ENCODE measurements at places on chromosomes 7 and 10.

GRCh38 chr7:44849259-44849884, 1.5 kb upstream of the H2AZ2 start:
- DNase-seq, result no peak

DNA sequence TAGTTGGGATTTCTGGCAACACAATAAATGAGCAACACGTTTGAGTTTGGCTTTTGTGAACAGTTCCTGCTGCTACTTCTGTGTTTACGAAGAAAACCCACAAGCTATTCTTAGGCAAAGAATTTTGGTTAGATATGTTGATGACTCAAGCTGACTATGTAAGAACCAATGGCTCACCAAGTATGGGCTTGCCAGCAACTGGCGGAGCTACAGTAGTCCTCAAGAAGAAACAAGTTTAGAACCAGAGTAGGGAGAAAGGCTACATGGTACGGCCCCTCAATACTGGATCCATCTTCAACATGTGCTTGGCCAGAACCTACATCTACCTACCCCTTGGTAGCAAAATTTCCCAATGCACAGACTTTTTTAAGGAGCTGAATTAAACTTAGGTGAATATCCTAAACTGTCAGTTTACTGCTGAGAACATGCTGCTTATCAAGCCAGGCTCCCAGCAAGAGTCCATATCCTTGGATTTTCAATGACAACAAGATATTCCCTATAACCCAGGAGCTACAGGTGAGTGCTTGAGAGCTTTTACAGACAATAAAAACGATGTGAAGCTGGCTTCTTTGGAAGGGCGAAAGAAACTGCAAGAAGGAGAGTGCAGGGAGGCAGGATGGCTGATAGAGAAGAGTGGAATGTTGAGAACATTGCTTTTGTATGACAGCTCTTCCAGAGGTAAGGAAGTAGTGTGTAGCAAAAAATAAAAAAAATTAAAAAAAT, 74.3 kb upstream of the ASAH2 start:
- no peak for DNase-seq

DNA sequence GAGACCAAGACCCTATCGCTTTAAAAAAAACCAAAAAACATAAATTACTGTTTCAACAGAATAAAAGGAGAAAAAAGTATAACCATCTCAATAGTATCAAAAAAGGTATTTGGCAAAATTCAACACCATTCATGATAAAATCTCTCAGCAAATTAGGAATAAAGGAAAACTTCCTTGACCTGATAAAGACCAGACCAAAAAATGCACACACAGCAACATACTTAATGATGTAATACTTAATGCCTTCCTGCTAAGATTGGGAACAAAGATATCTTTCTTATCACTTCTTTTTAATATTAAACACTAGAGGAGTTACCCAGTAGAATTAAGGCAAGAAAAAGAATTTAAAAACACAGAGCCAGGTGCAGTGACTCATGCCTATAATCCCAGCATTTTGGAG, 79.3 kb downstream of the CNOT4 start:
- DNase-seq, result no peak

DNA sequence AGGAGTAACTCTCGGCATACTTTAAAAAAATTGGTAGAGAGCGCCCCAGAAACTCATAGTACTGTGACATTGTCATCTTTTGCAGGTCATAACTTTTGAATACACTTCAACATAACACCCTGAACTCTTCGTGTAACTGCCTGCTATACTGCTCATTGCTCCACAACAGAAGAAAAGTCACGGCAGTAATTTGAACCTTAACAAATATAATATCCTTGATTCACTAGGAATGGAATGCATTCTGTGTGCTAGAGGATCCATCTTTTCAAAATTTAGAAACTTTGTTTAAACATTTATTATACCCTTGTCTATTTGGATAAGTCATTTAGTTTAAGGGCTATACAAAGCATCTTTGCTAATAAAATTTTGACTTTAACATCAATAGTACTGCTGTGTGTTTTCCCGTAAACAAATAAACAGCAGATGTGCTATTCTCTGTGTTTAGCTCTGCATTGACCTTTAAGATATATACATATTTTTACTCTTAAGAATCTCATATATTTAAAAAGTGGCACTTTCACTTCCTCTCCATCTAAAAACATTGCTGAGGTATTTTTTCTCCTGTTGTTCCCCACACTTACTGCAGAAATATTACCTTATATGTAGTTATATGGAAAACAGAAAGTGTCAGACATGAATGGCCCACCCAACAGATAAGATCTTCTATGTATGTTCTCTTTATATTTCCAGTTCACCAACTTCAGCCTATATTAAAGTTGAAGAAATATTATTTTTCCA, 217.6 kb upstream of the TMEM229A start:
- no peak for DNase-seq

GRCh38 chr10:30386801-30387588, 37.9 kb upstream of the MTPAP start:
- no peak for DNase-seq

DNA sequence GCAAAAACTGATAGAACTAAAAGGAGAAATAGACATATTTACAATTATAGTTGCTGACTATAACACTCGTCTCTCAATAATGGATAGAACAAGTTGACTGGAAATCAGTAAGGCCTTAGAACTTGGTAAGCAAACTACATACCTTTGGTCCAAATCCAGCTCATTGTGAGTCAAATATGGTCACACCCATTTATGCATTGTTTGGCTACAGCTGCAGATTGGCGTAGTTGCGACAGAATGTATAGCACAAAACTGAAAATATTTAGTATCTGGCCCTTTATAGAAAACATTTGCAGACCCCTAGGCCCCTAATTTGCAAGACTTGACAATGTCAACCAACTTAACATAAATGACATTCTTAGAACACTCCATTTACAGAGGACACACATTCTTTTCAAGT, 103.6 kb upstream of the EGR2 start:
- DNase-seq, result no peak

DNA sequence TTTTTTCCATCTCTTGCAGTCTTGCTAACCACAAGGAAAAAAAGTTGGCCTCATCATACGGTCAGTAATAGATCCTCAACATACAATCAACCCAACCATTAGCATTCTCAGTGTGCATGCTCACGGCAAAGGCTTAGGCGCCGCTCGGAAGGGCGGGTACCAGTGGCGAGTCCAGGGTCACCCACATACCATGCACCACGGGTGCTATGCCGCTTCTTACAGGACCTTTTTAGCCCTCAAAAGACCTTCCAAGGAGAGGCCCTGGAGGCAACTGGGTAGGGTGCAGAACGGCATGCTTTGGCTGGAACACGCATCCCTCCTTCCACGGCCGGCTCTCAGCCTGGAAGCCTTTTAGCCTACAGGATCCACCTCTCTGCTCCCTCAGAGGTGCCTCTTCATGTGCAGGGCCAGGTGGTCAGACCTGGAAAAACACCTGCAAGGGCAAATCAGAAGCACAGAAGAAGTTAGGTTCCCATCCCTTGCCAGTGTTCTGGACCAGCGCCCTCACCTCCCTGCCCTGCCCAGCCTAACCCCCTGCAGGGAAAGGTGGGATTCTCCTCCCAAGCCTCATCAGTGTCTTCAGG, 5.8 kb downstream of the KLF6 start:
- no peak for DNase-seq

DNA sequence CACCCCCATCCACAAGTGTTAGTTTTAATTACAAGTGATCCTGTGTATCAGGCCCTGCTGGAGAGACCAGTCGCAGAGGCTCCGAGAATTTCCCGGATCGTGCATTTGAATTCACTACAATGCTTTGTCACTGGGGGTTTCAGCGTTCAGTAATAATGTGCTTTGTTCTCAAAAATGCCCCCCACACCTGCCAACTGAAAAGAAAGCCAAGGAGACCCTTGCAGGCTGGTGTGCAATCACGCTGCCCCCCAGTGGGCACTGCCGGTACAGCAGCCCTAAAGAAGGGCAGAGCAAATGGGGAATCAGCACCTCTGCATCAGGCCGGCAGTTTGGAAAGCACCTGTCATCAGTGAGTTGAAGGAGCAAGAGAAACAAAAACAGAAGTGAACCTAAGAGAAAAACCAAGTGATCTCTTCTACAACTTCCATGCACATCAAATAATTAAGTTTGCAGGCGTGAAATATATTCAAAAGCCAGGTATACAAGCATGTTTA, 177.6 kb downstream of the PARD3 start:
- peak; percentile 61 for DNase-seq

DNA sequence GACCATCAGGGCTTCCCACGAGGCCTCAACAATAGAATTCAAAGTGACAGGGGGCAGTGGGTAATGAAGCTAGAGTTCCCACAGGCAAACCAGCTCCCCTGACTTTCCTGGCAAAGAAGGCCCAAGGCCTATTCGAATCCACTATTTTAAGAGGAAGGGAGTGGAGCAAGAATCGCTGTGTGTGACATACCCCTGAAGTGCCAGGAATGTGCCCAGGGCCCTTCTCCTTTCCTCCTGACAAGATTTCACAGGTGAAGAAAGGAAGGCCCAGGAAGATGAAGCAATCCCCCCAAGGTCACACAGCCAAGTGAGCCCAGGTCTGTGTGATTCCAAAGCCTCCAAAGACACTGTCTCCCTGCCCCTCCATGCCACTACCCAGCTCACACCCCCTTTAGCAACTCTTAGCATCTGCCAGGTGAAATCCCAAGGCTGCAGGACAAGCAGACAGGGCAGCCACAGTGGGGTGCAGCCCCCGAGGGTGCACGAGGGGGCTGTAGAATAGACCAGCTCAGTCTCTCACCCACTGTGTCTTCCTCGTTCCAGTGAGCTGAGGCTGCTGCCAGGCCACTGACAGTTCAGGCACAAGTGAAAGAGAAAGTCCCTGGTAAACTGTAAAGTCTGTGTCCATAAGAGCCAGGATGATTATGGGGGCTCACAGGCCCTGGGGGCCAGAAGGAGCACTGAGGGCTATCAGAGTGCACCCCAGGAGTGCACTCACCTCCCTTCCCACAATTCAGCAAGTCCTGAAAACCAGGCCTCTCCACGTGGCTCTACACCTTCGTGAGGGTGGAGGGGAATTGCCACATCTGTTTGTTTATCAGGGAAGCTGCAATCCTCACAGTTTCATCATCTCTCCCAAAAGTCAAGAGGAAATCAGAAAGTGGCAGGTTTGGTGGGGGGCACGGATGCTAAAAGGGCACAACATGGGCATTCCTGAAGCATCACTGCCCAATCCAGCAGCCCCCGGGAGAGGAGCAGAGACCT, 70.8 kb upstream of the ZMIZ1 start:
- no peak for DNase-seq

GRCh38 chr7:108415821-108416536, 40.3 kb downstream of the NRCAM start:
- no peak for DNase-seq

GRCh38 chr7:13727279-13727678, 262.2 kb downstream of the ETV1 start:
- no peak for DNase-seq

DNA sequence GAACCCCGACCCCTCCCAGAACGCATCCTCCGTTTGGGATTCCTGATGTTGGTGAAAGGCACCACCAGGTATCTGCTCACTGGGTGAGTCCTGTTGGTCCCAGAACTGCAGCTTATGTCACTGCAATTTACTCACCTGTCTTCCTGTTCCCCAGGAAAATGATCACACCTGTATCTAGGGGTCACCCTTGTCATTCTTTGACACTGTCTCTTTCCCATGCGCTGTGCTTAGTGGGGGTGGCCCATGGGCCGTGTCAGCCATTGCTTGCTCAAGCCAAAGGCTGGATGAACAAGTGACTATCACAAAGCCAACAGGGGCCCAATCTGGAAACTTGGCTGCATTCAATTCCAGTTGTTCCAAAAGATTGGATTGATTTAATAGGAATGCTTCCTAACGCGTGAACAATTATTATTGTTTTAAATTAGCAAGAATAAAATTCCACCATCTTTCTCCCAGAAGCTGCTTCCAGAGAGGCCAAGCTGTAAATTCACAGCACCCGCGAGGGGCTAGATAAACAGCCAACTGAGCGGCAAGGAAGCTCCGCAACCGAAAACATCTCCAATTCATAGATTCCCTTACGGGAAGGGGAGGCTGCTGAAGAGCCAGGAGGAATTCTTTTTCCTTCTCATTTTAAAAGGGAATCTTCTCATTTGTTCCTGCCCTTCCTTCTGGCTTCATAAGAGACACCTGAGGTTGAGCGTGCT, 134.8 kb upstream of the ZMIZ1 start:
- DNase-seq, result no peak

DNA sequence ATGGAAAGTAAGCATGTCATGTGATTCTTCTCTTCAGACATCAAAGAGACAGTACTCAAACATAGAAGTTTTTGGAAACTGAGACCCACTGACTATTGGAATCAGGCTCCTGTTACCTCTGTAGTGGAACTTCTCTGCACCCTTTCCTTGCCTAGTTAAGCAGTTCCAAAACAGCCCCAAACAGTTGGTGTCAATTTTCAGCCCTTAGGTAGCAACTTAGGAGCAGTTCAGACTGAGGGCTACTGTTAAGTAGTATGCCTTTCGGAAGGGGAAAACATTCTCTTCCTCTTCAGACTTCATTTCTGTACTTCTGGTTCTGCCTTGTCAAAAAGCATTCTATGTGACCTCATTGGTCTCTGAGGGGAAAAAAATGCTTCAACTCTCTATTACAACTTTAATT, 85.7 kb downstream of the ZNF277 start:
- DNase-seq, result no peak

- DNase-seq, result no peak
These were observed 296.0 kb upstream of the KIAA1217 start for GRCh38 chr10:23912884-23913404.

DNA sequence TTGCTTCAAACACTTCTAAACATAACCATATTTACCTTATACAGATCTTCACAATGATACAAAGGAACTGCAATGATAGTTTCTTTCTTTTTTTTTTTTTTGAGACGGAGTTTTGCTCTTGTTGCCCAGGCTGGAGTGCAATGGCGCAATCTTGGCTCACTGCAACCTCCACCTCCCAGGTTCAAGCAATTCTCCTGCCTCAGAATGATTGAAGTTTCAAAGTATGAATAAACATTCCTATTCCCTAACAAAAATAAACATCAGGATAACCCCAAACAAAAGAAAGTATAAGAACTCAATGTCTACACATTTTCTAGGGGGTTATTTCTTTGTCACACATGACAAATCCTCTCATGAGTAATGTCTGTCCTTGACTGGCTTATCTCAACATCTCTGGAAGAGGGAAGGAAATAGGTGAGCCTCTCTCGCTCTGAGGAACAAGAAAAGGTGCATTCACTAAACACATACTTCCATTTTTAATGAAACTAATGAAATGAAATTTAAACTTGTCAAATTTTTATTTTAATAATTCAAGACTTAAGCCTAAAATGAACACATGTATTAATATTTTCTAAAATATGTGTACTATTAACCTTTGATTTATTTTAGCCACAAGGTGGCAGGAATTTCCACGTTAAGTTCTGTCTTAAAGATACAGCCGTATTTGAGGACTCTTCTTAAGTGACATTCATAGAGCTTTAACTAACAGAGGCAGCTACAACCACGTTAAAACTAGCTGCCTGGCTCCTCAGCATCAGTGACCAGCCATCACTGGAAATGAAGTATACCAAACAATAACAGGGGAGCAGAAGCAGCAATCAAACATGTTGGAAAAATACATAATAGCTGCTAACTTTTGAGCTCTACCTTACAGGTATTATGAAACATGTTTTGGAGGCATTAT, 58.3 kb downstream of the MALSU1 start:
- no peak for DNase-seq

DNA sequence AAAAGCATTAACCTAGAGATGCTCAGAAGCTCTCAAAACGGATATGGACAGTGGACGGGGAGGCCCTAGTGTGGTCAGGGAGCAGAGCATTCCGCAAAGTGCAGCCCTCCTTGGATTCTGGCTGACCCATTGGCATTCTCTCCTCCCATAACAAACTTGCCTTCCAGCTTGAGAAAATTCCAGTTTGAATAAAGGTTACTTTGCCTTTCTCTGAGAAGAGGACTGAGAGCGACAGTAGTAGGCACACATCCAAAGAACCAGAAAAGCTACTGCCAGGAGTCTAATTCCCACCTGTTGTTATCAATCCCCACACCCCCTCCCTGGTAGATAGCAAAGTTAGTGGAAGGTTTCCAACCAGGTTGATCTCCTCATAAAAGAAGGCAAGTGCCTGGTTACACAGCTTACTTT, 84.7 kb upstream of the TRIL start:
- no peak for DNase-seq
